Natural killer cell treated with Interleukin-12 subunit alpha and Interleukin-12 subunit beta and Interleukin-15 and Interleukin-18, amount 100 ng/mL, for 72 hours (primary cell): ENCODE measurements at places on chromosomes 11 and 22. TPM values are rescaled to one million over a fixed set of nuclear protein-coding genes. Genes with fewer than 3 reads are reported as not detected.

- no peaks in the 10 kb centered on the region for H3K36me3 ChIP-seq
- no peak overlapping the region for H3K27ac ChIP-seq
- no peak overlapping the region for H3K4me3 ChIP-seq
- peaks cover 6% of the 10 kb centered on the region for H3K27me3 ChIP-seq
Measured at GRCh38 chr11:134862587-134863195, 450.6 kb upstream of the B3GAT1 start.

DNA sequence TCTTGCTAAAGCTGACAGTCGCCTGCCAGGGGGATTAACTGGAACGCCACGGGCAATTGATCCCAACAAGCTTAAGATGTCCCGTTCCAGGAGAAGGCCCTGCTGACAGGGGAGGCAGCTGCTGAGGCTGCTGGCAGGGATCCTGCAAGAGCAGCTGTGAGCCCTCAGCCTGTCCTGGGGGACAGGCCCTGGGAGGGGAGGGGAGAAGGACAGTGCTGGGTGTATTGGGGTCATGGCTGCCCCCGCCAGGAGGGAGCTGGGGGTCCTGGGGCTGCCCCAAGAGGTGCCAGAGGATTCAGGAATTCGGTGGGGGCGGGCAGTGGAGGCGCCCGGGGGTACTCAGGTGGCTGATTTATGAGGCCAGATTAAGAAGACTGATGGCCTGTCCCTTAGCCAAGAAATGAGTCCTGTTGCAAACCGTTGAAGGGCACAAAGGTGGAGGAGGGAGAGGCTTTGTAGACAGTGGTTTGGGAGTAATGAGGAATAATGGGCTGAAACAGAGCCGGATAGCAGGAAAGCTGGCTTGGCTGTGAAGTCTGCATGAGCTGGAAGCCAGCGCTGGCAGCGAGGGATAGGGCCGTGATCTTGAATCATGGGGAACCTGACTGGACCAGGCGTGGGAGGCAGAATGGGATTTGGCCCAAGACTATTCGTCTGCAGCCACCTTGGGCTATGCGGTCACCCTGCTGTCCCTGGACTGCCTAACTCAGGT lies 133.5 kb downstream of the CACNA1I start:
- no peak overlapping the region for H3K27ac ChIP-seq
- peaks cover 4% of the 10 kb centered on the region for H3K27me3 ChIP-seq
- DNase-seq = no peak
- no peaks in the 10 kb centered on the region for H3K4me1 ChIP-seq
- H3K36me3 ChIP-seq = no peaks in the 10 kb centered on the region

DNA sequence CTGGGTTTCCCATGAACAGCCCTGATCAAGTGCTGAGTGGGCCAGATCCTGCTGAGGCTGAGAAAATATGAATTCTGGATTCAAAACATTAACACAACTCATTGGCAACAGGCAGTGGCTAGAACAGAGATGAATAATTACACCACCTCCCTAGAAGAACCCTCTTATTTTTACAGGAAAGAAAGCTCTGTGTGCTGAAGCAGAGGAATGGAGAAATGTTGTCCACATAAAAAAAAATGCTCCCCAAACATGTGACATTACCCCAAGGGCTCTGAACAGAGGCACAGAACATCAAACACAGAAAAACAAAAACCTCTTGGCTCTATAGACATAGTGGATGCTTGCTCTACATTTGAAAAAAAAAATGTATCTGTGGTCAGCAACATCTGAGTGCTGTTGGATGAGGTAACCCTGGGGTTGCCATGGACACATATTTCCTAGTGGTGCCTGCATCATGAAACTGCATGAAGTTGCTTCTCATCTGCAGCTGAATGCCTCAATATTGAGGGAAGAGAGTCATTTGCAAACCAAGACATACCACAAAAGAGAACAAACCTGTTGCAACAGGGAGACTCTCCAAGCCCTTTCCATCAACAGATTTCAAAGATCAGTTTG lies 98.8 kb downstream of the SNX19 start:
- no peak overlapping the region for H3K4me3 ChIP-seq
- H3K27ac ChIP-seq = no peak overlapping the region
- peaks cover 25% of the 10 kb centered on the region for H3K27me3 ChIP-seq
- H3K4me1 ChIP-seq = no peaks in the 10 kb centered on the region
- H3K36me3 ChIP-seq = no peaks in the 10 kb centered on the region

GRCh38 chr11:61564936-61565696 lies 15.8 kb downstream of the SYT7 start:
- no peak for DNase-seq
- H3K4me1 ChIP-seq = no peaks in the 10 kb centered on the region
- H3K4me3 ChIP-seq = no peak overlapping the region
- peaks cover 43% of the 10 kb centered on the region for H3K27me3 ChIP-seq

The NECTIN1 gene
- total RNA-seq = 2.6 TPM
